ENCODE measurements at places on chromosomes 1 and 21.

GRCh38 chr1:76802094-76802493 is 65.2 kb upstream of the ST6GALNAC5 start:
- no peak for DNase-seq

- no peak for DNase-seq
Measured at GRCh38 chr1:217471403-217471802, 159.5 kb downstream of the GPATCH2 start.

GRCh38 chr1:240314845-240315801 is 223.4 kb downstream of the FMN2 start:
- DNase-seq, result no peak

GRCh38 chr21:37970548-37970947 is 54.3 kb upstream of the KCNJ6 start:
- no peak for DNase-seq

DNA sequence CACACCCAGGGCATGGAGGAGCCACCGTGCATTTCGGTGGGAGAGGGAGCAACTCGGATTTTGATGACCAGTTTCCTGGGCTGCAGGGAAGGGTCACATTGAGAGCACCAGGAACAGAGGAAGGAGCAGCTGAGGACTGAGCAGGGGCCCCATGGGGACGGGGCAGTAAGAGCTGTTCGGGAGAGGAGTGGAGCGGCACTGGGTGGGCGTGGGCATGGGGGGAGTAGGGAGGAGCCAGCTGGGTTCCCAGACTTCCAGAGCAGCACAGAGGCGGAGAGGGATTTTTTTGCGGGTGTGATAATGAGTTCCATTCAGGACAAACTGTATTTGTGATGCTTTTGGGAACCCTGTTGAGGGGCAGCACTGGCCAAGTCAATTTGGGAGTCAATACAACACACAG is 17.4 kb upstream of the GPR153 start:
- DNase-seq, result no peak

Data from SW480 (cell line).